Activated CD4-positive, alpha-beta T cell treated with anti-CD3 and anti-CD28 coated beads, Interleukin-2, amount 10 ng/mL, durations not matched to agents 24 days and 14 days (primary cell): ENCODE measurements at places on chromosomes 3 and 15. TPM values are rescaled to one million over a fixed set of nuclear protein-coding genes. Genes with fewer than 3 reads are reported as not detected.
A peak's percentile ranks its signal among the peaks of the same experiment; 100 is the strongest.

- DNase-seq, result no peak
These were observed 176.7 kb downstream of the DIPK2A start for GRCh38 chr3:144148356-144148755.

DNA sequence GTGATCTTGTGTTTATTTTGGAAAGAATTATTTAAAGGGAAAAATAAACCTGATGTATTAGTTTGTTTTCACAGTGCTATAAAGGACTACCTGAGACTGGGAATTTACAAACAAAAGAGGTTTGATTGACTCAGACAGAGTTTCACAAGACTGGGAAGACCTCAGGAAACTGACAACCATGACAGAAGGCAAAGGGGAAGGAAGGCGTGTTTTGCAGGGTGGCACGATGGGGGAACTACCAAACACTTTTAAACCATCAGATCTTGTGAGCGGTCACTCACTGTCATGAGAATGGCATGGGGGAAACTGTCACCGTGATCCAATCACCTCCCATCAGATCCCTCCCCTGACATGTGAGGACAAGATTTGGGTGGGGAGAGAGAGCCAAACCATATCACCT lies 87.0 kb downstream of the TP63 start:
- peak; percentile 45 for DNase-seq

PCLAF gene
- 67.6 and 81.9 TPM in 2 replicates for total RNA-seq

- no peak for DNase-seq
These were observed 40.8 kb upstream of the PRR23E start for GRCh38 chr3:127151992-127152650.

- no peak for DNase-seq
These were observed 9.8 kb downstream of the GP5 start for GRCh38 chr3:194389269-194389668.
